ENCODE measurements at places on chromosomes 3 and 15.
A peak's percentile ranks its signal among the peaks of the same experiment; 100 is the strongest.

- DNase-seq = no peak
Observed at GRCh38 chr3:46865031-46865507, 1.8 kb upstream of the MYL3 start.

DNA sequence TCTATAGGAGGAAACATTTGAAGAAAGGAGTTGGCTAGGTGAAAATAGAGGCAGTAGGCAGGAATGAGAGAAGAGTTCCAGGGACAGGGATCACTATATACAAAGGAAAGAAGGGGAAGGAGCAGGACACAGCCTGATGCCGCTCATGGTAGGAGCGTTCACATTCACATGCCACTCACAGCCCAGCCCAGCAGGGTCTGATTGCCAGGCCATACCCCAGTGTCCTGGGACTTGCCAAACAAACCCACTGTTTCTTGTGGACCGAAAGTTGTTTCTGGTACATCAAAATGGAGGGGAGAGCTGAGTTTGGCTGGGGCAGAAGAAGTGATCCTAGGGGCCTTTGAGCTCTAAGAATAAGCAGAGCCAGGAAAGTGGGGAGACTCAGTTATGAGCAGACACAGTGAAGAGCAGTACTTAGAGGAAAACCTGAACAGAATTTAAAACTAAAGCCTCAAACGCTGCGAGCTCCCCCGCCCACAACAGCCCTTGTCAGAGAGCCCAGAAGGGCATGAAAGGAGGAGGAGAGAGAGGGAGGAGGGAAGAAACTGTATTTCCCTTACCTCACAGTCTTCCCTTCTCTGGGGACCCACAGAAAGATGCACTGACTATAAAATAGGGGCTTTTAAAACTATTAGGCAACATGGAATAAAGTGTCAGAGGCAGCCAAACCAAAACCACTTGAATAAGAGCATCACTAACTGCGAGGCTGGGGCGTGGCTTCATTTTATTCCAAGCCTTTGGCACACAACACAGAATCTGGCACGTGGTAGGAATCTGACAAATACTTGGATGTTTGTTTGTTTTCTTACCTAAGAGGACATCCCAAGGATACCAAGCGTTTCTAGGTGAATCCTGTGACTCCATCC, 129.0 kb downstream of the RPL22L1 start:
- DNase-seq = peak; percentile 85

- DNase-seq = no peak
Observed at GRCh38 chr3:127114337-127115070, 78.4 kb upstream of the PRR23E start.

DNA sequence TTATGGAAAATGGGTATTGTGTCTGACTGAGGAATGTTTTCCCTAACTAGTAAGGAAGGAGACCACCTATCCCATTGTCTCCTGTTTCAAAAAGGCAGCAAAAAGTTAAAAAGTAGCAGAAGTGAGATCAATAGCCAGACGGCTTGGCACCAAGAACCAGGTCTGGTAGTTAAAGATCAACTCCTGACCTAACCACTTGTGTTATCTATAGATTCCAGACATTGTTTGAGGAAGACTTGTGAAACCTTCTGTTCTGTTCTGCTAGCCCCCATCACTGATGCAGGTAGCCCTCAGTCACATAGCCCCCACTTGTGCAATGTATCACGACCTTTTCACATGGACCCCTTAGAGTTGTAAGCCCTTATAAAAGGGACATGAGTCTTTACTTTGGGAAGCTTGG, 46.3 kb upstream of the C2CD4B start:
- DNase-seq = no peak

- DNase-seq = peak; percentile 19
Observed at GRCh38 chr3:180657094-180657493, 22.2 kb downstream of the CCDC39 start.

- no peak for DNase-seq
Observed at GRCh38 chr3:179256813-179257212, 5.9 kb upstream of the KCNMB3 start.

DNA sequence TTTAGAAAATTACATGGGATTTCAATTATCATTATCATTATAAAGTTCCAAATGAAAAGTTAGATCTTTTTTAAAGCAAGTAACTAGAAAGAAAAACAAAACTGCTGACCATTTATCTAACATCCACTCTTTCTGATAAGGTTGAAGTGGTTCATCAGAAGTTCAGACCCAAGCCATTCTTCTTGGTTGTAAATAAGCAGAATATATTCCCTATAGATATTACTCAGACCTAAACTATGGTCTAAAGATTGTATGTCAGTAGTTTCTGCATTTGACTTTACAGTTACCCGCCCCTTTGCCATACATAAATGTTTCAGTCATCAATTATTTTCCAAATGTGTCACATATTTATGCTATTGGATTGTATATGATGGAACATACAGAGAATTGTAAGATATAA, 136.7 kb downstream of the PLOD2 start:
- no peak for DNase-seq

- no peak for DNase-seq
Observed at GRCh38 chr3:54064486-54064885, 57.9 kb upstream of the CACNA2D3 start.
